ENCODE measurements at places on chromosomes 3 and 15.

- DNase-seq, result no peak
These were observed 288.5 kb upstream of the MME start for GRCh38 chr3:154791611-154792010.

DNA sequence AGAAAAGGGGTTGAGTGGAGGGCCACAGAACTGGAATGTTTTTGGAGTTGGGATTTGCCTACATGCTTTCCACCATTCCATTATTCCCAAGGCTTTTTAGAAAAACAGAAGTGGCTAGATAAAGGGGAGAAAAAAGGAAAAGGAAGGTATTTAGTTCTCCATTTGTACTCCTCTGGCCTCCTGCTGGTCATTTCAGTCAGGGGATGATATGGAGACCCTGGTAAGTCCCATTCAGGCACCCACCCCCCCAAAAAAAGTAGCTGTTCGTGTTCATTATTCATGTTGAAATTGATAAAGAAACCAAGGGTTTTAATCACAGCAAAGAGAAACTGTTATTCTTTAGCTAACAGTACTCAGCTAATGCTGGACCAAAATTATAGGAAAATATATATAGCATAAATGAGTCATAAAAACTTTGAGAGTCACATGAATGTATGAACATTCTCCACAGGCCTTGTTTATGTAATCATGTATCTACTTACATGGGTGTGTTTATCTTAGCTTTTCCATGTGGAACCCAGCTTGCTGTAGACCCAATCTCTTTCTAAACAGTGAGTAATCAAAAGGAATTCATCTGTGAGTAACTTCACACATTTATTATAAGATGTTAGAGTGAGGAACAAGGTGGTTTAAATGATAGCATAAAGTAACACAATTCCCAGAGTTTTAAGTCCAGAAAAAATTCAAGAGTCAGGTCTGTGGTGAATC, 167.2 kb downstream of the KCNMB2 start:
- no peak for DNase-seq

GRCh38 chr15:100900136-100900794, 18.9 kb upstream of the LRRK1 start:
- no peak for DNase-seq

DNA sequence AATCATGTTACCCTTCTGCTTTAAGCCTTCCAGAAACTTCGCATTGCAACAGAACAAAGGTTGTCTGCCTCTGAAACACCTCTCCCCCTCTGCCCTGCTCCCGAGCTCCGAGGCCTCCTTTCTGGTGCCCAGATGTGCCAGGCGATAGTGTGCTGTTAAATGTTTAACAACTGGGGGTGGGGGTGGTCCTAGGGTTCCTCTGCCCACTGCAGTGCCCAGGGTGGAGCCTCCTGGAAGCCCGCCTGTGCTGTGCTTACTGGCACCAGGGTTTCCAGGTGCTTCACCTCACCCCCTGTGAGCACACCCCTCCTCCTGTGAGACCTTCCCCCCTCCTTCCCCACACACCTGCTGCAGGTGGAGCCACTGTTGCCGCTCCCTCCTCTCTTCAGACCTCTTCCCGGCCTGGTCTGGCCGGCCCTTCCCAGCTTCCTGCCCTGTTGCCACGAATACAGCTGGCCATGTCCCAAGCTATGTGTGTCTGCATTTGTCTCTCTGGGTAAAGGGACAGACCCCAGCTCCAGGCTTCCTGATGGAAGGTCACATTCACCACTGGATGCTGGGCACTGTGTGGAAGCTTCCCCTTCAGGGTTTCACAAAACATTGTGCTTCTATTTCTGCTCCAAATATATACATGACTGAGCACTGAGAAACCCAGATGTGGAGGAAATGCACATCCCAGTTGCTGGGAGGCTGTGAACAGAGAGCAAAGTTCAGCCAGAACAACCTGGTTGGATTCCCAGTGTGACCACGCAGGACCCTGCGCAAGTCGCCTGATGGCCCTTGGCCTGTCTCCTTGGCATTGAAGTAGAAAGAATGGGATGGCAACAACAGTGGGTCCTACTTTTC, 37.2 kb downstream of the MGLL start:
- DNase-seq, result no peak

- no peak for DNase-seq
These were observed 48.9 kb downstream of the NIPA2 start for GRCh38 chr15:22887157-22887951.

GRCh38 chr3:149095487-149095886, 9.2 kb upstream of the HLTF start:
- no peak for DNase-seq

DNA sequence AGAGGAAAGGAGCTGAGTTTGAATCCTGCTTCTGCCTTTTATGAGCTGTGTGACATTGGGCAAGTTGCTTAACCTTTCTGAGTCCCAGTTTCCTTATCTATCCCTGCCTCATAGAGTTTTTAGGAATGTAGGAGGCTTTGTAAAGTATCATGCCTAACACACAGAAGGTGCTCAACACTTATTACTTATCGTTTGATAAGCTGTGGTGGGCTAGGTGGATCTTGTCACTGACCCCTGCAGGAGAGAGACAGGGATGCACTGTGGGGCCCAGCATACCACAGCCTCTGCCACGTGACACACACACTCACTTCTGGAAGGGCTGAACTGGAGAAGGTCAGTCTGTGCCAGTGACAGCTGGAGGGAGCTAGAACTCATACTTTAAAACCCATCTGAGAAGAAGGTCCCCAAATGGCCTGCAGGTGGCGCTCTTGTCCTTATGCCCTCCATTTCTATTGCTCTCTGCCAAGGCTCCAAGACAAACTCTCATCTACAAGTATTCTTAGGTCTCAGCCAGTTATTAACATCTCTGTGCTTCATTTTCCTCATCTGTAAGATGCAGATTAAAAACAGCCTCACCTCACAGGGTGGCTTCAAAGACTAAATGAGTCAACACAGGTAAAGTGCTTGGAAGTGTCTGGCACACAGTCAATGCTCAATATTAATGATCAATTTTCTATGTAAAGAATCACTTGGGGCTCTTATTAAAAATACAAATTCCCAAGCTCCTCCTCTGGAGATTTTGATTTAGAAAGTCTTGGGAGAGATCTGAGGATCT, 57.5 kb upstream of the HACD2 start:
- no peak for DNase-seq

DNA sequence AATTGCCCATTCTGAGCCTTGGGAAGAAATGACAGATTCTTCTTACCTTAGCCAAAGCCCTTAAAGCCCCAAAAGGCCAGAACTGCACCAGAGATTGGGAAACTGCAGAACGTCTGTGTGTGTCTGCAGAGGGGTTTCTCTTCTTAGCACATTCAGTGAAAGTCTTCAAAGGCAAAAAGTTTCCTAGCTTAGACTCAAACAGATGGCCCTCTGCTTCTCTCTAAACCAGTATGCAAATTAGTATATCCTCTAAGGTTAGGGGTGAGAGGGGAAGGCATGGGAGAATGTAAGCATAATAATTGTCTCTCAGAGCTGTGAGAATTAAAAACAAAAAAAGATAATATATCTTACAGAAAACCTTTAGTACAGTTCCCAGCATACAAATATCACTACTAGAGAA, 334.0 kb upstream of the MCTP2 start:
- no peak for DNase-seq

- no peak for DNase-seq
These were observed 422.8 kb upstream of the TBL1XR1 start for GRCh38 chr3:177620073-177620472.

GRCh38 chr3:12178091-12178820, 19.5 kb upstream of the TIMP4 start:
- DNase-seq, result no peak

DNA sequence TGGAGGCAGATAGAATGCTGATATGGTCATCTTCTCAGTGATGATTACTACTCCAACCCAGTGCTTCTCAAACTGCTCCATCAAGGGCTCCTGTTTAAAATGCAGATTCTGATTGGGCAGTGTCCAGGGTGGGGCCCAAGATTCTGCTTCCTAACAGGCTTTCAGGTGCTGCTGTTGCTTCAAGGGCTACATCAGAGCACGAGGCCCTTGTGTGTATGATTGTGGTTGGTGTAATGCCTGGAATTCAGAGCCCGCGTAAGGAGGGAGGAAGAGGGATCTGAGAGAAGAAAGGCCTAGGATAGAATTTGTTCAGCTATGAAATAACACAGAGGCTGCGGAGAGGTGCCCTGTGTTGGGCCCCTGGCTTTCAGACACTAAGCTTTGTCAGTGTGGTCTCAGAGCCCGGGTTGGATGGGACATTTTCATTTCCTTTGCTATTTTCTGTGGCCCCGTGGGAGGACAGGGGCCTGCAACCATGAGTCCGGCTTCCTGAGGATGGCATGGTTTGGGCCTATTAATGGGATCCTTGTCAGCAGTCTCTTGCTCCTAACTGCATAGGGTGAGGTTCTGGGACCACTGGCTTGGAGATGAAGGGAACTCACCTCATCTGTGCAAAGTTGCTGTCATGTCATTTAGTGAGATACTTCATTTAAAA, 53.0 kb downstream of the ATP1B3 start:
- DNase-seq, result no peak

GRCh38 chr3:140794507-140794906, 116.6 kb downstream of the TRIM42 start:
- no peak for DNase-seq

- no peak for DNase-seq
These were observed 225.6 kb downstream of the NFKBIZ start for GRCh38 chr3:102074946-102075345.

DNA sequence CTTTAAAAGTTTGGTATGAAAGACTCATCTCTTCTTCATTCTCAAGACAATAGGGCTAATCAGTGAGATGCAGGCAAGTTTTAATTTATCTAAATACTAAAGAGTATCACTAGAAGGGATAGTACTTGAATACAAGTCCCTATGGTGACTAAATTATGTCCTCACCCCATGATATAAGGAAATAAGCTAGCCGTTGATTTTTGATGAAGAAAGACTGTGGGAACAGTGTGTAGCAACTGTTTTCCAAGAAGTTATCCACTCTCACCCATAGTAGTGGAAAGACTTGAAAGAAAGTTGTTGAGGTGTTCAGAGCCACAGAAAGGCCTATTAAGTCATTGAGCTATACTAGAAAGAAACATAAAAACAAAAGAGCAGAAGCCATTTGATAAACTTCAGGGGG, 36.7 kb downstream of the PIK3CA start:
- DNase-seq, result no peak

GRCh38 chr3:150094150-150094933, 123.6 kb upstream of the PFN2 start:
- no peak for DNase-seq

DNA sequence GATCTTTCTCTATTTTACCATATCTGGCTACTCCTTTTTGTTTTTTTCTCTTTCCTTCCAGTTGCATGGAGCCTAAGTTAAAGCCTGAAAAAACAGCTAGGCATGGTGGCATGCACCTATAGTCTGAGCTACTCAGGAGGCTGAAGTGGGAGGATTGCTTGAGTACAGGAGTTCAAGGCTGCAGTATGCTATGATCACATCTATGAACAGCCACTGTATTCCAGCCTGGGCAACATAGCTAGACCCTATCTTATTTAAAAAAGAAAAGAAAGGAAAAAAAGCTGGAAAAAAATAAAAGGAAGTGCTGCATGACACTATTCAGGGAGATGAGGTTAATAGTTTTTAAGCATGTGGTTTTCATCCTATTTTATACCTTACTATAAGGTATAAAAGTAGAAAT, 4.0 kb upstream of the SKIL start:
- no peak for DNase-seq

DNA sequence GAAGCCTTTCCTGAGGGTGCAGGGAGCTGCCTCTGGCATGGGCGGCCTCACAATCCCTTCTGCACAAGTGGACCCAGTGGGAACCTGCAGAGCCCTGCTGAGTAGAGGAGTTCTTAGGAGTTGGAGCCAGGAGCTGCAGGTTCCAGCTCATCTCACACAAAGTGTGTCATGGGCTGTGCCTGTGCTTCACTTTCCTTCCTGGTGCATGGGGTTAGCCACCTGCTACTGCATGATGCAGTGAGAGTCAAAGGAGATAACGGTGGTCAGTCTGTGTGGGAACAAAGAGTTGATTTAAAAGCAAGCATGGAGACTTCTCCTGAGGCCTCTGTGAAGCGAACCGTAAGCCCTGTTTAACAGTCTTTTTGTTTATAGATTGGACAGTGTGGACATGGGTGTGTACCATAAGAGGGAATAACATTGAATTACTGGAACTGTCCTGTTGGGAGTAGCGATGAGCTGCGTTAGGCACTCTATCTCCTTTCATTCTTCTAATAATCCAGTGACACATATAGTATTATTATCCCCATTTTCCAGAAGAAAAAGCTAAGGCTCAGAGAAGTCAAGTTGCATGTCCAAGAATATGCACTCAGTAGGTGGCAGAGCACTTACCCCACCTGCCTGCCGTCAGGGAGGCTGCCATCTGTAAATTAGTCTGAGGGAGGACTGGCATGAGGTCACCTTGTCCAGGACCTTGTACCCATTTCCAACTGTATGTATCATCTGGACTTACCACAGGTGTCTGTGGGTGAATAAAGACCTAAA, 68.7 kb upstream of the PRR23C start:
- no peak for DNase-seq

DNA sequence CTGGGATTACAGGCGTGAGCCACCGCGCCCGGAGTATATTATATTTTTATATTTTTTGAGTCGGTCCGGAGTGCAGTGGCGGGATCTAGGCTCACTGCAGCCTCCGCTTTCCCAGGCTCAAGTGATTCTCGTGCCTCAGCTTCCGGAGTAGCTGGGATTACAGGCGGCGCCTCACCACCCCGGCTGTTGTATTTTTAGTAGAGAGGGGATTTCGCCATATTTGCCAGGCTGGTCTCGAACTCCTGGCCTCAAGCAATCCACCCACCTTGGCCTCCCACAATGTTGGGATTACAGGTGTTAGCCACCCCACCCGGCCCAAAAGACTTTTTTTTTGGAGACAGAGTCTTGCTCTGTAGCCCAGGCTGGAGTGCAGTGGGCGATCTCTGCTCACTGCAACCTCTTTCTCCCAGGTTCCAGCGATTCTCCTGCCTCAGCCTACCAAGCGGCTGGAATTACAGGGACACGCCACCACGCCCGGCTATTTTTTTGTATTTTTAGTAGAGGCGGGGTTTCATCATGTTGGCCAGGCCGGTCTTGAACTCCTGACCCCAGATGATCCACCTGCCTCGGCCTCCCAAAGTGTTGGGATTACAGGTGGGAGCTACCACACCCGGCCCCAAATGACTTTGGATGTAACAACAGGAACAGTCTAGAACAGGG, 1.0 kb downstream of the ZNF589 start:
- no peak for DNase-seq

DNA sequence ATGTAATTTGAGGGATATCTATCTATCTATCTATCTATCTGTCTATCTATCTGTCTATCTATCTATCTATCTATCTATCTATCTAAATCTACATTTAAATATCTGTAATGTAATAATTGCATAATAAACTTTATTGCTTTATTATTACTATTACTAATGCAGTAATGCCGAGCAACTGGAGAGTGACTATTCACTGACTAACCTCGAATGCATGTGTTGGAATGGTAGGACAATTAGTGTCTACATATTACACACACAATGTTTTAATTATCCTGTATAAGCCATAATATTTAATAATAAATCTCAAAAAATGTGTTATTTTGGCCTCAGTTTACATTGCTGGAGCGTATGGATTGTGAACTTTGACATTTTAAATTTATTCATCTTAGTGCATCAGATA, 25.2 kb upstream of the CNTN3 start:
- no peak for DNase-seq

- DNase-seq, result no peak
These were observed 169.8 kb downstream of the POTEB3 start for GRCh38 chr15:21270474-21270873.
